B cell (primary cell): ENCODE measurements at places on chromosomes 16 and 17. TPM values are rescaled to one million over a fixed set of nuclear protein-coding genes. Genes with fewer than 3 reads are reported as not detected.

Gene MYH1
- not detected in 2 replicates for total RNA-seq

- H3K36me3 ChIP-seq, result no peaks in the 10 kb centered on the region
- no peaks in the 10 kb centered on the region for H3K27me3 ChIP-seq
- no peak overlapping the region for H3K4me3 ChIP-seq
- no peaks in the 10 kb centered on the region for H3K4me1 ChIP-seq
Observed at GRCh38 chr16:87584271-87584670, 18.0 kb upstream of the JPH3 start.

DNA sequence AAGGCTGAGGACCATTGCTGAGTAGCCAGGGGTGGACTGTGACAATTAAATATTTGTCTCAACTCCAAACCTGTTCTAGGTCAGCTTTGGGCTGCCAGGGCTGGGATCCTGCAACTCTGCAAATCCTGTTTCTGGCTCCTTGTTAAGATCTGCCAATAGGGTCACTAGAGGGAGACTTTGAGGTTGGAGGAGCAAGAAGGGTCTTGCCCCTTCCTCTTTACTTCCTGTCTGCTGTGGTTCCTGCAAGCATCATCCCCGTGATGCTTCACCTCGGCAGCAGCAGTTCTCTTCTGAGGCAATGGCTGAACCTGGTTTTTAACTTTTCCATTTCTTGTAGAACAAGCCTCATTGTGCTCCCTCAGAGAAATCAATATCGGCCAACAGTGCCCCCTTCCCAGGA lies 124.6 kb downstream of the IRX5 start:
- H3K27me3 ChIP-seq, result peaks cover 33% of the 10 kb centered on the region
- no peaks in the 10 kb centered on the region for H3K4me1 ChIP-seq
- H3K36me3 ChIP-seq, result no peaks in the 10 kb centered on the region
- DNase-seq, result no peak

DNA sequence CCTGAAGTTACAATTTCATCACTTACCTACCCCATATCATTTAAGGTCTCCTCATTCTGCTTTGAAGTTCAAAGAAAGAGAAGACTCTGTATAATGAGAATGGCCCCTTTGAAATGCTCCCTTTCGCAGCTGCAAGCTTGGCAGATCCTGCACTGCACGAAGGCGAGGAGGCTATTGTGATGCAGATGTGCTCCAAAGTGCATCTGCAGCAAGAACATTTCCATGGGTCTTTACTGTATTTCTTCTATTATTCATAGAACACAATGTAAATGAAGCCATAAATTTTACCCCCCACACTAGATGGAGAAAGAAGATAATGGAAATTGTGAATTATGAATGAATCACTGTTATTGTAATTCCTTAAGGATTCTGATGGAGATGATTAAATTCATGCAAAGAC lies 178.7 kb downstream of the CHD9NB start:
- H3K27ac ChIP-seq, result no peak overlapping the region
- H3K36me3 ChIP-seq, result no peaks in the 10 kb centered on the region
- H3K4me1 ChIP-seq, result no peaks in the 10 kb centered on the region
- no peak for DNase-seq

DNA sequence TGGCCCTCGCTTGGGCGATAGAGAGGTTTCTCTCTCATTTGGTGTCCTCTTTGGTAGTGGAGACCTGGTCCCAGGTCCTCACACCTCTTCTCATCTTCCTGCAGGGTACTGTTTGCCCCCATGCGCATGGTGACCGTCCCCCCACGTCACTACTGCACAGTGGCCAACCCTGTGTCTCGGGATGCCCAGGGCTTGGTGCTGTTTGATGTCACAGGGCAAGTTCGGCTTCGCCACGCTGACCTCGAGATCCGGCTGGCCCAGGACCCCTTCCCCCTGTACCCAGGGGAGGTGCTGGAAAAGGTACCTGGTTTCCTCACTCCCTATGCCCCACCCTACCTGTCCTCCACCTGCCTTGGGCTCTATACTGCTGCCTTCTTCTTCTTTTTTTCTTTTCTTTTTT lies 10.5 kb downstream of the MVP start:
- H3K4me3 ChIP-seq, result no peak overlapping the region
- no peak overlapping the region for H3K27ac ChIP-seq
- H3K36me3 ChIP-seq, result peaks cover 46% of the 10 kb centered on the region
- H3K27me3 ChIP-seq, result no peaks in the 10 kb centered on the region

Gene KRTAP4-9
- not detected in 2 replicates for total RNA-seq

- no peak overlapping the region for H3K27ac ChIP-seq
- no peak overlapping the region for H3K4me3 ChIP-seq
- no peaks in the 10 kb centered on the region for H3K27me3 ChIP-seq
- peaks cover 47% of the 10 kb centered on the region for H3K4me1 ChIP-seq
- DNase-seq, result no peak
- H3K36me3 ChIP-seq, result peaks cover 30% of the 10 kb centered on the region
Observed at GRCh38 chr17:8949061-8949661, 16.3 kb downstream of the PIK3R5 start.

- H3K36me3 ChIP-seq, result no peaks in the 10 kb centered on the region
- no peaks in the 10 kb centered on the region for H3K27me3 ChIP-seq
- H3K27ac ChIP-seq, result no peak overlapping the region
- peak; percentile 70 for DNase-seq
- peak overlapping the region; percentile 42 for H3K4me3 ChIP-seq
Observed at GRCh38 chr17:74453665-74454196, 12.7 kb upstream of the CD300A start.

- peak; percentile 89 for DNase-seq
- H3K4me1 ChIP-seq, result peaks cover 40% of the 10 kb centered on the region
- no peak overlapping the region for H3K27ac ChIP-seq
- no peaks in the 10 kb centered on the region for H3K27me3 ChIP-seq
- no peak overlapping the region for H3K4me3 ChIP-seq
Observed at GRCh38 chr17:78250891-78251772, 19.7 kb downstream of the TMEM235 start.

DNA sequence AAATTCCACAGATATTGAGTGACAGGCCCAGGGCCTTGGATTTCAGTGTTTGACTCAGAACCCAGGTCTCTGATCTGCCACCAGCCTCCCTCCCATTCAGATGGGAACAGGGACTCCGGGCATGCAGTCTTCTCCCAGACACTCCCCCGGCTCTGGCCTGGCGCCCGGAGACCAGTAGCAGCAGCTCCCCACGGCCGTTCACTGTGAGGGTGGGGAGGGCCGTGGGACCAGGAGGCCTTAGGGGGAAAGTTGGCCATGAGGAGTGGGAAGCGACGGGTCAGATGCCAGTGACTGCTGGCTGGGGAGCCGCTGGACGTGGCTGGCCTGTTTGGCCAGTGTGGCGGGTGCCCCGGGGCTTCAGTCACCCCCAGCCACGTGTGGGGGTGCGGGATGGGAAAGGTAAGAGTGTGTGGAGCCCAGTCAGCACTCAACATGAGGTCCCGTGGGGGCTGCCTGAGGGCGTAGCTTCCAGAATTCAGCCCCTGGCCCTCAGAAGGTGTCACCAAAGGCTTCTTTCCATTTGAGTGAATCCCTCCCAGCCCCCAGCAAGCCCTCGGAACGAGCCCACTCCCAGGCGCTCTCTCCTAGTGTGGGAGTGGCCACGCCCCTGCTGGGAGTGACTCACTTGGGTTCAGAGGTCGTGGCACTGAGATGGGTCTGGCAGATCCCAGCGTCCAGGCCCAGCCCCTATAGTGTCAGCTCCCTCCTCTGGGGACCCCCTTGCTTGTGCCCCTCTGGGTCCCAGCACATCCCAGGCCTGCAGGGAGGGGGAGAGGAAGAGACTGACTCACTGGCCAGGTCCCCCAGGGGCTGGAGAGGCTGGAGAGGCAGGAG lies 309.4 kb downstream of the SEC14L1 start:
- H3K27me3 ChIP-seq, result no peaks in the 10 kb centered on the region
- peaks cover 86% of the 10 kb centered on the region for H3K4me1 ChIP-seq
- no peak for DNase-seq
- H3K36me3 ChIP-seq, result no peaks in the 10 kb centered on the region
- peak overlapping the region; percentile 96 for H3K4me3 ChIP-seq

DNA sequence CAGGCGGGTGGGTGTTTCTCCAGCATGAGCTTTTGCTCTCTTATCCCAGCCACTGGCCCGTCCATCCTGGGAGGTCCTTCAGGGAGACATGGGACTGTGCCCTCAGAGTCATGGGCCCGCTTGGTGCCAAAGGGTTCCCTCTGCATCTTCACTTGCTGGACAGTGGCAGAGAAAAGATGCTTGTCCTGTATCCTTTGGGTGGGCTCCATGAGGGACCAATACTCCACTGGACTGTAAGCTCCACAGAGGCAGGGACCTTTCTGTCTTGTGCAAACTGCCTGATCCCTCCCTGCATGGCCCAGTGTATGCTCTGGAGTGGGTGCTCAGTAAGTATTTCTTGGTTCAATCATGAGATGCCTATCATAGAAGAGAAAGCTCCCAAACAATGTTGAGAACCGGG lies 184.8 kb upstream of the WSCD1 start:
- DNase-seq, result no peak
- peaks cover 3% of the 10 kb centered on the region for H3K27me3 ChIP-seq
- no peak overlapping the region for H3K4me3 ChIP-seq

Gene TNFRSF13B
- 217 and 219 TPM in 2 replicates for total RNA-seq

GRCh38 chr16:8886593-8887430 lies 4.7 kb downstream of the LITAFD start:
- H3K4me3 ChIP-seq, result no peak overlapping the region
- peaks cover 11% of the 10 kb centered on the region for H3K4me1 ChIP-seq
- no peaks in the 10 kb centered on the region for H3K27me3 ChIP-seq
- H3K36me3 ChIP-seq, result peaks cover 12% of the 10 kb centered on the region

DNA sequence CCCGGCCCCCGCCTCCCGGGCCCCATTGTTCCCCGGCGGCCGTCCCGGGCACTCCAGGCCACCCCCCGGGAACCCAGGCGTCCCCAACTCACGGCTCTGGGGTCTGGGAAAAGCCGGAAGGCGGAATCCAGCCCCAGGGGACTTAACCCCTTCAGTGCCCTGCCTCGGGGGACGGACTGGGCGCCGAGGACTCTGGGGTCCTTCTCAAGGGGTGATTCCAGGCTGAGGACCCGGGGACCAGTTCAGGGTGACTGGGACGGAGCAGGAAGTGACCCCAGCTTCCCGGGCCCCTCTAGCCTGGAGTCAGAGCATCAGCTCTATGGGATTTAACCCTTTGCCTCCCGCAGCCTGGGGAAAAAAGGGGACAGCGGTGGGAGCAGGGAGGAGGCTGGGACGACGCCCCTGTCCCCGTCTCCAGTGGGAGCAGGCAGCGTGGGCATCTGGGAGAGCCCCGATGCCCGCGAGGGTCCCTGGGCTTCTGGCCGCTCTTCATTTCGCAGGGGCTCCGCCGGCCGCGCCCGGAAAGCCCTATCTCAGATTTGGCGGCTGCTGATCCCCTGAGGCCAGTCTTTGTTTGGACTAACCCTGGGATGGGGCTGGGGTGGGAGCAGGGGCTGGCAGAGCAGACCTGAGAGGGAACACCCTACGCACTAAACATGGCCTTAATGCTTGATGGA lies at the start of gene ZNF629:
Gene ZNF629 (minus strand): TSS at position 270 of the 677 bp plus-strand sequence. CDS start 2,723 bp downstream, outside the sequence.
- H3K27me3 ChIP-seq, result no peaks in the 10 kb centered on the region
- H3K36me3 ChIP-seq, result no peaks in the 10 kb centered on the region
- H3K4me1 ChIP-seq, result peaks cover 16% of the 10 kb centered on the region
- DNase-seq, result peak; percentile 60

Gene COIL
- 19.8 and 22.9 TPM in 2 replicates for total RNA-seq

- no peaks in the 10 kb centered on the region for H3K36me3 ChIP-seq
- H3K27ac ChIP-seq, result no peak overlapping the region
- no peaks in the 10 kb centered on the region for H3K4me1 ChIP-seq
- H3K27me3 ChIP-seq, result no peaks in the 10 kb centered on the region
- no peak for DNase-seq
Observed at GRCh38 chr16:19331794-19332193, 46.3 kb downstream of the CLEC19A start.

DNA sequence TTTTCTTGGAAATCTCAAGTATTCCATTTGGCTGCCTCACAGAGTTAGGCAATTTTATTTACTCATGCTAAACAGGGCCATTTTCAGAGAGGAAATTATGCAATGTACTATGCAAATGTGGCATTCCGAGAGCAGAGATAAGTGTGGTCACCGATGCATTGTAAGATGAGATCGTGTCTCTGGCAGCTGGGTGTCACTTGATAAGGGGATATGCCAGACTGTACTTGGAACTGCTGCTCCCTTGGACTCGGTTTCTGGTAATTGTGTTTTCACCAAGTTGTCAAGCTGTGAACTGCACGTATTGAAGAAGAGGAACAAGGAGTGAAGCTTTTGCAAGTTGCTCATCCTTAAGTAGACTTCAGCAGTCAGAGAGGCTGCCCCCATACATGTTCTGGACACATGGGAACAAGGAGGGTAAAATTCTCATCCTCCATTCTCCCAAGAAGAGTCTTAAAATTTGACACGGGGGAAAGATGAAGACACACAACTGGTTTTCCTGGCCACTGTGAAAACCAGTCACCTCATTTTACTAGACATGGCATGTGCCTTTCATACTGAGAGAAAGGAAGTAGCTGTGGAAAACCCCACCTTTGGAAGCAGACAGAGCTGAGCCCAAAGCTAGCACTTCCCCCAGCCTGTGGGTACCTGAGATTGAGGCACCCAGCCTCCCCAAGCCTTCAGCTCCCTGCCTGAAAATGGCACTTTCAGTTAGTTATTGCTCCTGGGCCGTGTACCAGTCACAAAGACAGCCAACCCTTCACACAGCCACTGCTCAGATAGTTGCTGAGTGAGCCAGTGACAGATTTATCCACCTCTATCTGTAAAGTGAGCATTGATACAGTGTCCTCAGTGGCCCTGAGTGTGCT lies 150.7 kb downstream of the SOCS1 start:
- DNase-seq, result peak; percentile 70
- no peaks in the 10 kb centered on the region for H3K36me3 ChIP-seq
- no peak overlapping the region for H3K27ac ChIP-seq
- H3K4me1 ChIP-seq, result peaks cover 23% of the 10 kb centered on the region

Gene GJD3
- total RNA-seq, result not detected in 2 replicates

GRCh38 chr16:50253514-50253910 lies 12.8 kb upstream of the ADCY7 start:
- H3K4me1 ChIP-seq, result no peaks in the 10 kb centered on the region
- no peaks in the 10 kb centered on the region for H3K36me3 ChIP-seq
- no peak overlapping the region for H3K27ac ChIP-seq
- DNase-seq, result no peak

Gene SPATA32
- total RNA-seq, result 0.27 and 0.52 TPM in 2 replicates

Gene PRSS36
- total RNA-seq, result 1.6 TPM in 1 of 2 replicates, not detected in the other

DNA sequence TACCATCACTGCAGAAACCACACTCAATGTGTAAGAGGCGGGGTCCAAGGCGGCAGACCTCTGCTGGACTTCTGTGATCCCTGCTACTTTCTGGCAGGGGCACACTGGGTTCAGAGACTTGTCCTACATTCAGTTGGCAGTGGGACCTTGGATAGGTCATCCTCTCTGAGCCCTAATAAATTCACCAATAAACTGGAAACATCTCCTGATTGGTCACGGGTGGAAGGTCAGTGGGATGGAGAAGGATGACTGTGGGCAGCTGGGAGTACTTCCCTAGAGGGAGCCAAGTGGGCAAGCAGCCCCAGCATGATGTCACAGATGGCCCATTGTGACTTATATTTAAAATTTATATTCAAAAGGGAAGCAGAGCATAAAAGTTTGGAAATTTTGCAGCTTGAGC lies 49.7 kb downstream of the RNF112 start:
- DNase-seq, result no peak
- no peak overlapping the region for H3K4me3 ChIP-seq
- no peaks in the 10 kb centered on the region for H3K27me3 ChIP-seq
- H3K36me3 ChIP-seq, result no peaks in the 10 kb centered on the region
- H3K27ac ChIP-seq, result no peak overlapping the region
- peaks cover 53% of the 10 kb centered on the region for H3K4me1 ChIP-seq
